ENCODE measurements at places on chromosomes 11 and 22. TPM values are rescaled to one million over a fixed set of nuclear protein-coding genes. Genes with fewer than 3 reads are reported as not detected.

The KRTAP5-8 gene
- not detected for total RNA-seq

The FXYD2 gene
- total RNA-seq = 0.13 TPM

The YPEL4 gene
- 0.20 TPM for total RNA-seq

The NPTXR gene
- total RNA-seq = 0.32 TPM

The OLFML1 gene
- not detected for total RNA-seq

The PAMR1 gene
- not detected for total RNA-seq

The C11orf65 gene
- 0.13 TPM for total RNA-seq

The DGAT2 gene
- 0.49 TPM for total RNA-seq

The SPON1 gene
- total RNA-seq = not detected

The NLRP6 gene
- not detected for total RNA-seq

The CARD16 gene
- 37.5 TPM for total RNA-seq

The MPST gene
- 148 TPM for total RNA-seq

The NLRP10 gene
- not detected for total RNA-seq

The ZBTB16 gene
- 17.3 TPM for total RNA-seq

The RBX1 gene
- total RNA-seq = 72.7 TPM

The MPZL3 gene
- 11.5 TPM for total RNA-seq

The NXPE1 gene
- not detected for total RNA-seq

The BET1L gene
- 13.1 TPM for total RNA-seq

The FDX1 gene
- 9.5 TPM for total RNA-seq

The CENPM gene
- total RNA-seq = 22.1 TPM

The APLP2 gene
- 906 TPM for total RNA-seq

The DENND6B gene
- total RNA-seq = 1.1 TPM

The CABP7 gene
- total RNA-seq = not detected

The GRAP2 gene
- total RNA-seq = not detected

The PUS3 gene
- 13.9 TPM for total RNA-seq

The SLC37A4 gene
- 15.2 TPM for total RNA-seq

The GPHA2 gene
- not detected for total RNA-seq

The OOSP4A gene
- total RNA-seq = not detected

The TPBGL gene
- 0.07 TPM for total RNA-seq

The TPST2 gene
- 56.7 TPM for total RNA-seq

The TSPAN32 gene
- not detected for total RNA-seq

The PRDM11 gene
- 6.0 TPM for total RNA-seq

The BEST1 gene
- under 0.01 TPM for total RNA-seq

The SLC36A4 gene
- total RNA-seq = 9.4 TPM

The RAC2 gene
- total RNA-seq = 36.8 TPM

The OR52H1 gene
- total RNA-seq = not detected

The FAM83F gene
- total RNA-seq = not detected

The CCT8L2 gene
- not detected for total RNA-seq

The LIF gene
- 0.63 TPM for total RNA-seq

The LRFN4 gene
- total RNA-seq = 24.1 TPM

The DBX1 gene
- total RNA-seq = not detected

The OR52I2 gene
- not detected for total RNA-seq

The NUP50 gene
- 73.9 TPM for total RNA-seq

The NCAM1 gene
- total RNA-seq = 0.32 TPM

The ALG9 gene
- total RNA-seq = 23.3 TPM

The EFEMP2 gene
- total RNA-seq = 23.9 TPM

The PRG3 gene
- total RNA-seq = not detected

The OR51B2 gene
- not detected for total RNA-seq

The SNX15 gene
- 8.2 TPM for total RNA-seq

The OR5A1 gene
- not detected for total RNA-seq

The KIAA1671 gene
- 30.0 TPM for total RNA-seq

The MUC5B gene
- not detected for total RNA-seq

The MOGAT2 gene
- not detected for total RNA-seq

The LRRC4C gene
- not detected for total RNA-seq

The POLD3 gene
- 11.7 TPM for total RNA-seq

The ZFP91 gene
- 63.4 TPM for total RNA-seq

The PKNOX2 gene
- total RNA-seq = not detected

The SCO2 gene
- 1.8 TPM for total RNA-seq

The RFPL3 gene
- not detected for total RNA-seq

The VWCE gene
- 1.7 TPM for total RNA-seq

Data from pulmonary artery endothelial cell (primary cell).